Activated naive CD4-positive, alpha-beta T cell treated with anti-CD3 and anti-CD28 coated beads, Interleukin-2, amount 50 U/mL, for 16 hours (primary cell): ENCODE measurements at places on chromosomes 1 and 21.

- DNase-seq, result peak; percentile 45
Measured at GRCh38 chr1:24536391-24536840, 19.5 kb upstream of the NCMAP start.

DNA sequence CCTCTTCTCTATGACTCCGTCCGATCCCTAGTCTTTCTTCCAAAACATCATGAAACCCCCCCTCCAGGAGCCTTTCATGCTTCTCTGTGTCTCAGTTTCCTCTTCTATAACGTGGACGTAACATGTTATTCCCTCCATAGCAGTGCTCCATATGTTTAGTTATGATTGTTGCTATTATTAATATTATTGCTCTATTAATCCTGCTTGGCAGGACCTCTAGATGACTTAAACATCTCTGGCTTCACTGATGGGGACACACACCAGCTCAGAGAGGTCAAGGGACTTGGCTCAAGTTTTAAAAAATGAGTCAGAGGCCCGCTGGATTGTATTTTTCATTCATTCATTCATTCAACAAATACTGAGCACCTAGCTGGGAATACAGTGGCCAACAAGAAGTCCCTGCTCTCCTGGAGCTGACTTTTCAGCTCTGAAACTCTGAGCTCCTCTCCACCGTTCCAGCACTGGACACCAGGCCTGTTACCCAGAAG lies 404 bp upstream of the CPLANE2 start:
- no peak for DNase-seq

DNA sequence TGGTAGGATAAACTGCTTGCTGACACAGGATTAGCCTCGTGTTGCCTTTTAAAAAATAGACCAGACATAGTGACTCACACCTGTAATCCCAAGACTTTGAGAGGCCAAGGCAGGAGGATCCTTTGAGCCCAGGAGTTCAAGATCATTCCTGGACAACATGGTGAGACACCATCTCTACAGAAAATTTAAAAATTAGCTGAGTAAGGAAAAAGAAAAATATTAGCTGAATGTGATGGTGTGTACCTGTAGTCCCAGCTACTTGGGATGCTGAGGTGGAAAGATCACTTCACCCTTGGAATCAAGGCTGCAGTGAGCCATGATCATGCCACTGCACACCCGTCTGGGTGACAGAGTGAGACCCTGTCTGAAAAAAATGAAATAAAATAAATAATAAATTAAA lies 82.0 kb downstream of the ETS2 start:
- DNase-seq, result no peak

GRCh38 chr1:181558416-181558815 lies 75.1 kb downstream of the CACNA1E start:
- no peak for DNase-seq

DNA sequence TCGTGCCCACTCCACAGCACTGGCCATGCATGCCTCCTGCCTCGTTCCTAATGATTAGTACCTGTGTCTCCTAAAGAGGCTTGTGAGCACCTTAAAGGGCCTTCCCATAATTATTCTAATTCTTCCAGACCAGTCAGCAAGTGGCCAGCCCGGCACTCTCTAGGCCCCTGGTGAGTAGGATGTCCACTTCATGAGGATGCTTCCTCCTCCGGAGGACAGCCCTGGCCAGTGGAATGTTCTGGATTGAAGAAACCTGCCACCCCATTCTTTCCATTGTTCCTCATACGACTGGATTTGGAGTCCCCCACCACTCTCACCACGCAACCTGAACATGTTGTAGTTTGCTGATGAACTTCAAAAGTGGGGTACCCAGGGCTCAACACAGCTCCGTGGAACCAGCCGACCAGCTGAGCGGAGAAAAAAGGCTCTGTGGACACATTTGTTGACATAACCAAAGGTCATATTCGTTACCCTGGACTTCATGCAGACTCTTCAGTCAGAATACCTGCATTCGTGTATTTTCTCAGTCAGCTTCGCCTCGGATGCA lies 46.7 kb upstream of the LBR start:
- DNase-seq, result no peak

DNA sequence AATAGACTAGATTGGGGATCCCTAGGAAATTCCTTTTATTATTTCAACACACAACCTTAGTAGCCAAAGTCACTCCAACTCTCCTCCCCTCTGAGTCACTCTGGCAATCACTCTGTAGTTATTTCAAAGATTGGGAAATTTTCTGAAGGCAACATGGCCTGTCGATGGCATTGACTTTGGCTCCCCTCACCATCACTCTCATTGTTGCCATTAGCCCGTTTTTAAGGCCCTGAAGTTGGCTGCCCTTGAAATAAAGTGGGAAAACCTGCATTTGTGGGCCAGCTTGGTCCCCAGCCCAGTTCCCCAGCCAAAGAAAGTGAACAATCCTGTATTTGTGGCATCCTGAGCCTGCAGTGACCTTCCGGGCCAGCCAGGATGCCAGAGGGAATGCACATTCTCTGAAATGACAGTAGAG lies 52.5 kb downstream of the CDC7 start:
- DNase-seq, result no peak

DNA sequence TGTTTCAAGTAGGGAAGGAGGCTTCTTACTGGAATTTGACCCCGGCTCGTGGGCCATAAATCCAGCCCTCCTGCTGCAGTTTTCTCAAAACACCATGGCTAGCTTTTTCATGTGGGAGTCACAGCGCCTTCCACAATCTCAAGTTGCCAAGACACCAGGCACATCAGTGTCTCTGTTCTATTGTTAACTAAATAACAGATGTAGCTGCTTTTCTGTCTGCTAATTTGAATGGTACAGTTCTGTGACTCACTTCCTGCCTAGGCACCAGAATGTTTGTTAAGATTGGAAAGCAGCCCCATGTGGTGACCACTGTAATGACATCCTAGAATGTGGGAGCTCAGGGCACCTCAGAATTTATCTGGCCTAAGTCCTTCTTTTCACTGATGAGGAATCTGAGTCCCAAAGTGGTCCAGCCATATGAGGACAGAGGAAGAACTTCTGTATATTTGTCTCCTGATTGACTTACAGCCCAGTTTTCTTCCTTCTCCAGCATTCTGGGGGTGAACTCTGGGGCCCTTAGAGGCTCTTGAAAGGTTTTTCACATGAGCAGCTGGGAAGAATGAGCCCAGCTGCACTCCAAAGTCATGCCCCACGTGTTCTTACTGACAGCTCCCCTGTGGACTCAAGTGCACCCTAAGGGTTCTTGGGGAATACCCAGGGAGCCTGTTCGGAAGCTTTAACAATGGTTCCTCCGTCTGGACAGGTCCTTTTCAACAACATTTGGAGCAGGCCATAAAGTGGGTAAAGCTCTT lies 27.5 kb downstream of the TRIM45 start:
- DNase-seq, result peak; percentile 32

GRCh38 chr1:56709995-56710394 lies 64.9 kb downstream of the PRKAA2 start:
- DNase-seq, result no peak

DNA sequence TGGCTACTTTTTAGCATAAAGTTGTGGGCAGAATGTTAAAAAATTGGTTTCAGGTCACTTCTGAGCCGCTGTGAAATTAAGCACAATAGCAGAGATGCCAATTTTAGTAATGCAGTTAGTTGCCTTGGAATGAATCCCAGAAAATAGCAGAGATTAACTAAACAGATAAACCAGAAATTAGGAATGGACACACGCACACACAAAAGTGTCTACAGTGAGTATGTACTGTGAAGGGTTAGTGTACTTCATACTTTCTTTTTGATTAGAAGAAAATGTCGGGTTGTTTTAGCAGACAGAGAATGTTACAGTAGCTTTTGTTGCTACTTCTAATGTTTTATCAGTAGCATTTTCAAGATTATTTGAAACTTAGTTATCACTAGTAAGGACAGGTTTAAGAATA lies 106.7 kb downstream of the LEPR start:
- no peak for DNase-seq

DNA sequence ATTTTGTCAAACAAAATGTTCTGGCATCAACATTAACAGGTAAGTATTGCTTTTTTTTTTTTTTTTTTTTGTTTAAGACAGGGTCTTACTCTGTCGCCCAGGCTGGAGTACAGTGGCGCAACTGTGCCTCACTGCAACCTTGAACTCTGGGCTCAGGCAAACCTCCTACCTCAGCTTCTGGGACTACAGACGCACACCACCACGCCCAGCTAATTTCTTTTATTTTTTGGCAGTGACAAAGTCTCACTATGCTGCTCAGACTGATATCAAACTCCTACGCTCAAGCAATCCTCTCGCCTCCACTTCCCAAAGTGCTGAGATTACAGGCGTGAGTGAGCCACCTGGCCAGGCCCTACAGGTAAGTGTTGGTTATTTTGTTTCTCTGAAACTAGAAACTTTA lies 2.4 kb downstream of the TUT4 start:
- DNase-seq, result peak; percentile 14

GRCh38 chr1:1189111-1189510 lies 15.4 kb downstream of the TTLL10 start:
- no peak for DNase-seq

DNA sequence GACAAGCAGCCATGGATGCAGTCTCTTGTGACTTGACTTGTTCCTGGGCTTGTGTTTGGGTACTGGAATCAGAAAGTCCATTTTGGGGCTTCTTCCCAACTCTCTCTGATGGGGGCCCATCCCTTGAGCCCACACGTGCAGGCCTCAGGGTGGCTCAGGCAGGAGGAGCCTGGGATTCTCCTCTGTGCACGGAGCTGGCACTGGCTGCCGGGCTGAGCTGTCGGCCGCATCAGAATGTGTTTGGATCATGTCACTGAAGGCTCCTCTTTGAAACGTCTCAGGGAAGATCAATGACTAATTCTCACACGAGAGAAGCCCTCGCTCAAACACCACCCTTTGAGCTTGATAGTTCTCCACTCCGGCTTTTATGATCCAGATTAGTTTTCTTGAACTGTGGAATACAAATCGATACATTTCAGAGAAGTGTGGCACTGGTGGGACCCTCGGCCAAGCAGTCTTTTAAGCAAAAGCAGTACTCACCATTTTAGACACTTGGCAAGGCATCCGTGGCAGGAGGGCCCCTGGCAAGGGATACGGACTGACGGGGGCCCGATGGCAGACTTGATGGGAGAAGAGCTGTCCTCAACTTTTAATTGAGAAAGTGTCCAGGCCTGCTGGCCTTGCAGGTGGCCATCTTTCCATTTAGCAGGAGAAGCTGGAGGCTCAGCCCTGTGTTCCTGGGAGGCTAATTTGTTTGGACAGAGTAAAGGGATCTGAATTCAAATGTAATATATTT lies 220.7 kb upstream of the C1orf174 start:
- no peak for DNase-seq

DNA sequence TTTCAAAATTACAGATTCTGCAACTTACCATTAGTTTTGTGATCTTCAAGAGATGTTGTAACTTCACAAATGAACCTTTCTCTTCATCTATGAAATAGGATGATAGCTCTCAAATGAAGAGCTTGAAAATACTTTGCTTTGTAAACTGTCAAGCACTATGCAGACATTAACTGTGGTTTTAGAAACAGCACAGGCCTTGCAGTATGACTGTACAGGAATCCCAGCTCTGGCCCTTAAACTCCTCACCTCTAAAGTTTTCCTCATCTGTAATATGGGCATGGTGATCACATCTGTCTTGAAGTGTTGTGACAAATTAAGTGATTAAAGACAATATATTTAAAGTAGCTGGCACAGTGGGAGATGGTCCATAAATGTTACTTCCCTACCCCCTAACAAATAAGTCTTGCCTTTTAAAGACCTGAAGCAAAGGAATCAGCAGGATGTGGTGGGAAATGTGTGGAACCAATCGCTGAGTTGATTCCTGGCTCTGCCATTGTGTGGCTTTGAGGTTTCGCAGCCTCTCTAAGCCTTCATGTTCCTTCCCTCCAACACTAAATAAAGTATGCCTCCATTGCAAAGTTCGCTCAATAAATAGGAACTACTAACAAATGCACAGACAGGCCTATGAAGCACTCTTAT lies 5.5 kb upstream of the PTP4A2 start:
- DNase-seq, result no peak

GRCh38 chr1:151266315-151266714 lies 11.8 kb downstream of the PSMD4 start:
- DNase-seq, result no peak

GRCh38 chr1:21693732-21694131 lies 24.6 kb upstream of the RAP1GAP start:
- no peak for DNase-seq

GRCh38 chr1:232385221-232385620 lies 244.7 kb downstream of the SIPA1L2 start:
- no peak for DNase-seq
